ENCODE measurements at places on chromosomes 3 and 15. TPM values are rescaled to one million over a fixed set of nuclear protein-coding genes. Genes with fewer than 3 reads are reported as not detected.

Gene GPR171
- total RNA-seq, result not detected

Gene DNASE1L3
- not detected for total RNA-seq

Gene ZMYND10
- total RNA-seq, result 1.1 TPM

Gene HYAL3
- 13.0 TPM for total RNA-seq

Gene CNTN6
- 0.17 TPM for total RNA-seq

- DNase-seq, result no peak
Observed at GRCh38 chr15:96549136-96549535, 218.6 kb downstream of the NR2F2 start.

DNA sequence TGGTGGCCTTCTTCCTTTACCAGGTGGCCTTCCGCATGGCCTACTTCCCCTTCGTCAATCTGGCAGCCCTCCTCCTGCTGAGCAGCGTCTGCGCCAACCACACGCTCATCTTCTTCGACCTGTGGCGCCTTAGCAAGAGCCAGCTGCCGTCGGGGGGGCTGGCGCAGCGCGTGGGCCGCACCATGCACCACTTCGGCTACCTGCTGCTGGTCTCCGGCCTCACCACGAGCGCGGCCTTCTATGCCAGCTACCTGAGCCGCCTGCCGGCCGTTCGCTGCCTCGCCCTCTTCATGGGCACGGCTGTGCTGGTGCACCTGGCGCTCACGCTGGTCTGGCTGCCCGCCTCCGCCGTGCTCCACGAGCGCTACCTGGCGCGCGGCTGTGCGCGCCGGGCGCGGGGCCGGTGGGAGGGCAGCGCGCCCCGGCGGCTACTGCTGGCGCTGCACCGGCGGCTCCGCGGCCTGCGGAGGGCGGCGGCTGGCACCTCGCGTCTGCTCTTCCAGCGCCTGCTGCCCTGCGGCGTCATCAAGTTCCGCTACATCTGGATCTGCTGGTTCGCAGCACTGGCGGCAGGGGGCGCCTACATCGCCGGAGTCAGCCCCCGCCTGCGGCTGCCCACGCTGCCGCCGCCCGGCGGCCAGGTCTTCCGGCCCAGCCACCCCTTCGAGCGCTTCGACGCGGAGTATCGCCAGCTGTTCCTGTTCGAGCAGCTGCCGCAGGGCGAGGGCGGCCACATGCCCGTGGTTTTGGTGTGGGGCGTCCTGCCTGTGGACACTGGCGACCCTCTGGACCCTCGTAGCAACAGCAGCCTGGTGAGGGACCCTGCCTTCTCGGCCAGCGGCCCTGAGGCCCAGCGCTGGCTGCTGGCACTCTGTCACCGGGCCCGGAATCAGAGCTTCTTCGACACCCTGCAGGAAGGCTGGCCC is 9.9 kb downstream of the DISP2 start:
- peak; percentile 87 for DNase-seq

GRCh38 chr15:32877252-32878019 is 159.6 kb downstream of the GREM1 start:
- no peak for DNase-seq

DNA sequence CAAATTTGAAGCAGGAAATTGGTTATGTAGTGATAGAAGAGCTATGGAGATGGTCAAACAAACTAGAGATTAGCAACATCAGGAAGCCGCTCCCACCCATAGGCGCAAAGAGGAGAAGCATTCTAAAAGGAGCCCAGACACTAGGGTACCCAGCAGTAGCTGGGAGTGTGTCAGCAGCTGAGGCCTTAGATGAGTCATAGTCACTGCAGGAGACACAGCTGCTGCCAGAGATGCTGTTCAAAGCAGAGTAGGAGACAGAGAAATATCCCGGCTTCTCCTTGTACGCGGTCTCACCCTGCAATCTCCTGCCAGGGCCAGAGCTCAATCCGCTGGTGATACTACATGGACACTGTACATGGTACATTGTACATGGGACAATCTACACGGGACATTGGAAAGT is 61.9 kb downstream of the VGLL3 start:
- no peak for DNase-seq

DNA sequence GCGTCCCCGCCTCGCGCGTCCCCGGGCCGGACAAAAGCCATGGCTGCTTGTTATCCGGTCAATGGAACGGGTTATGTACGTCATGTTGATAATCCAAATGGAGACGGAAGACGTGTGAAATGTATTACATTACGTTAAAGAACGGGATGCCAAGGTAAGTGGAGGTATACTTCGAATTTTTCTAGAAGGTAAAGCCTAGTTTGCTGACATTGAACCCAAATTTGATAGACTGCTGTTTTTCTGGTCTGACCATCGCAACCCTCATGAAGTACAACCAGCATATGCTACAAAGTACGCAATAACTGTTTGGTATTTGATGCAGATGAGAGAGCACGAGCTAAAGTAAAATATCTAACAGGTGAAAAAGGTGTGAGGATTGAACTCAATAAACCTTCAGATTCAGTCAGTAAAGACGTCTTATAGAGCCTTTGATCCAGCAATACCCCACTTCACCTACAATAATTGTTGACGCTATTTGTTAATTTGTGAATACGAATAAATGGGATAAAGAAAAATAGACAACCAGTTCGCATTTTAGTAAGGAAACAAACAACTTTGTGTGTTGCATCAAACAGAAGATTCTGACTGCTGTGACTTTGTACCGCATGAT is 19.8 kb downstream of the WDR73 start:
- no peak for DNase-seq

GRCh38 chr15:72202801-72203506 is 5.4 kb upstream of the GRAMD2A start:
- no peak for DNase-seq

- no peak for DNase-seq
Observed at GRCh38 chr3:43017593-43018195, 38.6 kb downstream of the GASK1A start.

DNA sequence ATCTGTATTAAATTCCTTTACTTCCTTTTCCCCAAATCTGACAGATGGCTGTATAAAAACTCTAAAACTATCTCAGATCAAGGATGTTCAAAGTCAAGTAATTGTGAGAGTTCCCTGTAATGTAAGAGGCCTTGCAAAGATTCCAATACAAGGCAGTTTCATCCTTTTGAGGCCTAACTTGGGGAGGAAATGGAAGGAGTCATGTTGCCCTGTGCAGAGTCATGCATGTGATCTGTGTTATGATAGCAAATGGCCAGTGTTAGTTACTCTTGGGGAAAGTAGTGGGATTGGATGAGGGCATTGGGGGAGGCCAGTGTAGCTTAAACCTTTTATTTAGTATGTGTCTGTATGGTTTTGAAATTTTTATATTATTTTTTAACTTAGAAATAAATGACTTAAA is 23.7 kb upstream of the FBXL22 start:
- no peak for DNase-seq

GRCh38 chr3:161096771-161097367 is 8.3 kb downstream of the B3GALNT1 start:
- peak; percentile 6 for DNase-seq

Measured in NCI-H460 (cell line).